Large intestine (tissue), 12 donors: ENCODE measurements at places on chromosomes 4 and X. TPM values are rescaled to one million over a fixed set of nuclear protein-coding genes. Genes with fewer than 3 reads are reported as not detected.

- no peaks in the 10 kb centered on the region for H3K27me3 ChIP-seq
- no peak overlapping the region for H3K27ac ChIP-seq
- no peaks in the 10 kb centered on the region for H3K4me1 ChIP-seq
- no peak overlapping the region for H3K4me3 ChIP-seq
Measured at GRCh38 chr4:75547647-75548387, 8.0 kb upstream of the ODAPH start.

- peaks cover 37% of the 10 kb centered on the region for H3K4me1 ChIP-seq
- H3K27me3 ChIP-seq = no peaks in the 10 kb centered on the region
- DNase-seq = no peak
- H3K27ac ChIP-seq = no peak overlapping the region
- no peaks in the 10 kb centered on the region for H3K36me3 ChIP-seq
- H3K4me3 ChIP-seq = no peak overlapping the region
Measured at GRCh38 chrX:39171686-39172085, 370.4 kb downstream of the MID1IP1 start.

GRCh38 chr4:152666946-152667345, 12.9 kb downstream of the TMEM154 start:
- H3K27me3 ChIP-seq = no peaks in the 10 kb centered on the region
- H3K4me3 ChIP-seq = no peak overlapping the region
- H3K27ac ChIP-seq = no peak overlapping the region
- no peaks in the 10 kb centered on the region for H3K36me3 ChIP-seq

GRCh38 chrX:22159071-22159470, 113.6 kb upstream of the CBLL2 start:
- DNase-seq = no peak
- H3K4me3 ChIP-seq = no peak overlapping the region
- H3K36me3 ChIP-seq = no peaks in the 10 kb centered on the region
- no peaks in the 10 kb centered on the region for H3K4me1 ChIP-seq

- H3K27ac ChIP-seq = no peak overlapping the region
- peaks cover 12% of the 10 kb centered on the region for H3K4me1 ChIP-seq
Measured at GRCh38 chr4:168485156-168485910, 5.0 kb upstream of the DDX60L start.

DNA sequence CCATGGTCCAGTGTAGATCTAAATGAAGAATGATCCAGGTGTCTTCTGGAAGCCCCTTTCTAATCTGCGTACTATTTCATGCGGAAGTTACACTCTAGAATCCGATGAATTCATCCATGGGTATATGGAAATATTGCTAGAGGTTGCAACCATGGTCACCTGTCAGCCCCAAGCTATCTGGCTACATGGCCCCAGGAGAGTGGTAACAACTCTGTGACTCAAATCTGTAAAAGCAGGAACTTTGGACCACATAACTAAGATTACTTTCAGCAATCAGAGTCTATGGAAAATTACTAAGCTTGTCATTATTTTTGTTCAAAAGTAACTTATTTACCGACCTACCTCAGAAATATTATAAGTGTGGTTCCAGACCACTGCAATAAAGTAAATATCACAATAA, 150.6 kb upstream of the MED14 start:
- H3K4me3 ChIP-seq = no peak overlapping the region
- no peaks in the 10 kb centered on the region for H3K36me3 ChIP-seq
- DNase-seq = peak; percentile 65
- H3K4me1 ChIP-seq = no peaks in the 10 kb centered on the region
- H3K27ac ChIP-seq = no peak overlapping the region

- H3K27ac ChIP-seq = no peak overlapping the region
- no peak for DNase-seq
Measured at GRCh38 chr4:47071901-47072341, 40.6 kb downstream of the GABRB1 start.

DNA sequence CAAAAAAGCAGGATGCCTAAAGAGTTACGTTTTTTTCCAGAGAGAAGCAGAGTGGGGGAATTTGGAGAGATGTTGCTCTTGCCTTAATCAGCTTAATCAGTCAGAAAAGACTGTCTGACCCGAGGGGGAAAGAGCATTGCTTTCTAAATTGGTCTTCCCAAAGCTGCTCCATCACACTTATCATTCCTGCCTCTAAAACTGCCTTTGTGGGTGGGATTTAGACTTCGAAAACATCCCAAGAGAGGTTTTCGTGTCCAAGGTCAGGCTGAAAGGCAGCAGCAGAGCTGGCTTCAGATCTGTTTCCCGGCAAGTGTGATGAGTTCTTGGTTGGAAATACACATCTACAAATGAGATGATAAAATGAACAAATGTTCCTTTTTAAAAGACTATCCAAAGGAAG, 155.2 kb downstream of the SH2D1A start:
- H3K36me3 ChIP-seq = no peaks in the 10 kb centered on the region
- DNase-seq = no peak
- no peak overlapping the region for H3K27ac ChIP-seq
- no peak overlapping the region for H3K4me3 ChIP-seq
- no peaks in the 10 kb centered on the region for H3K27me3 ChIP-seq

DNA sequence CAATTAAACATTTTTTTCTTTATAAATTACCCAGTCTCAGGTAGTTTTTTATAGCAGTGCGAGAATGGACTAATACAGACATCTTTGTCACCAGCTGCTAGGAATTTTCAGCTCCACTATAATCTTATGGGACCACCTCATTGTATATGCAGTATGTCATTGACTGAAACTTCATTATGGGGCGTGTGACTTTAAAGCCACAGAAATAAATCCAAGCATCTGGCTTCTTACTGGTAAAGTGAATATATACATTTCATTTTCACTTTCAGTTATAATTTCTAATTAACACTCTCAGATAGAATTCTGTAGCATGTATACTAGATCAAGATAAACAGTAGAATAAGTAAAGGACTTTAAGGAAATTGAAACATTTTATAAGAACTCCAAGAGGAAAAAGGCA, 21.9 kb downstream of the IL15 start:
- no peak overlapping the region for H3K27ac ChIP-seq
- no peak overlapping the region for H3K4me3 ChIP-seq
- H3K36me3 ChIP-seq = no peaks in the 10 kb centered on the region
- no peak for DNase-seq

DNA sequence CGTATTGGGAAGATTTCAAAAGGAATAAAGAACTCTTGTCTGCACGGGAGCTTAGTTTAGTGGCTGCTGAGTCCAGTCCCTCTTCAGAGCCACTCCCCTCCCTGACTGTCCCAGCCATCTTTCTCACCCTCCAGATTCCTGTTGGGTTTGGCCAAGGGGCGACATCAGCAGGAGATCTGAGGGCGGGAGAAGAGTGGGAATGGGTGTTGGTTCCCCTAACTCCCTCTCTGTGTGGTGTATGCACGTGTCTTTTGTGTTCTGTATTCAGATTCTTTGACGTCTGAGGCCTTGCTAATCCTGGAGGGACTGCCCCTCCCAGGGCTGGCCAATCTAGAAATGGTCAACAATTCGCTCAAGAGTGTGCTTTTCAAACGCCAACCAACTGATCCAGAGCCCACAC, 37.4 kb downstream of the CYTL1 start:
- no peak overlapping the region for H3K27ac ChIP-seq
- no peak overlapping the region for H3K4me3 ChIP-seq
- no peaks in the 10 kb centered on the region for H3K36me3 ChIP-seq
- no peaks in the 10 kb centered on the region for H3K27me3 ChIP-seq

DNA sequence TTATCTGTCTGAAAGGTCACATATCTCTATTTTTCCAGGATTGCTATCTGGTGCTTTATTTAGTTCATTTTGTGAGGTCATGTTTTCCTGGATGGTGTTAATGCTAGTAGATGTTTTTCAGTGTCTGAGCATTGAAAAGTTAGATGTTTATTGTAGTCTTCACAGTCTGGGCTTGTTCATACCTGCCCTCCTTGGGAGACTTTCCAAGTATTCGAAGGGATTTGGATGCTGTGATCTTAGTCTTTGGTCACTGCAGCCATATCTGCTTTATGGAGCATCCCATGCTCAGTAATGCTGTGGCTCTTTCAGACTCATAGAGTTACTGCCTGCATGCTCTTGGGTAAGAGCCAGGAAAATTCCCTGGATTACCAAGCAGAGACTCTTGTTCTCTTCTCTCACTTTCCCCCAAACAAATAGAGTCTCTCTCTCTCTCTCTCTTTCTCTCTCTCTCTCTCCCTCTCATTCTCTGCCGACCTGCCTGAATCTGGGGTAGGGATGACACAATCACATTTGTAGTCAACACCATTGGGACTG, 130.0 kb downstream of the AR start:
- no peak for DNase-seq
- no peaks in the 10 kb centered on the region for H3K36me3 ChIP-seq
- no peak overlapping the region for H3K4me3 ChIP-seq
- H3K4me1 ChIP-seq = no peaks in the 10 kb centered on the region
- no peaks in the 10 kb centered on the region for H3K27me3 ChIP-seq

Gene ASMT
- not detected for polyA plus RNA-seq

Gene ELOVL6
- polyA plus RNA-seq = 14.1 TPM

Gene MAGEH1
- 91.9 TPM for polyA plus RNA-seq

Gene KLHL34
- 0.81 TPM for polyA plus RNA-seq
